ENCODE measurements at places on chromosomes 3 and 15. TPM values are rescaled to one million over a fixed set of nuclear protein-coding genes. Genes with fewer than 3 reads are reported as not detected.

DNA sequence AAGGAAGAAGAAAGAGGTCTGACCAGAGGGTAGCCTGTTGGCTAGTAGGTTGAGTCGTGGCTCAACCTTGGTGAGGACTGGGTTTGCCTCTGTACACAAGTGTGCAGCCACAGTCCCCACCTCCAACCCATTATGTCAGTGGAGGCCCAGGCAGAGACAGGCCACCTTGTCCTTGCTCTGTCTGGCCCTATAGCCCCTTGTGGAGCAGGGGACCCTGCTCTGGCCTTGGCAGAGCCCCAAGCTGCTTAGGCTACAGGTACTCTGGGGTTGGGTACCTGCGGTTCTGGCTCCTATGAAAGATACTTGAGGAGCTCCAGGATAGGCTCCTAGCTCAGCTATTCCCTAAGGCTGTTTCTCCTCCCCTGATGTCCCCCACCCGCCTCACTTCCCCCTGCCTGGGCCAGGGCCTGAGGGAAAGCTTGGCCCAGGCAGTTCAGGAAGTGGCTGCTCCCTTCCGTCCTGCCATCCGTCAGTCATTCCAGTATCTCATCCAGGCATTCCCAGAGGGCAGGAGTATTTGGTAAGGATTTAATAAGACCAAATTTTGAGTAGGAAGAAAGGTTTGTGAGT is 44.0 kb downstream of the FGD5 start:
- no peaks in the 10 kb centered on the region for H3K36me3 ChIP-seq
- DNase-seq = no peak
- no peak overlapping the region for H3K4me3 ChIP-seq
- no peaks in the 10 kb centered on the region for H3K4me1 ChIP-seq
- H3K27me3 ChIP-seq = peaks cover 1% of the 10 kb centered on the region

- H3K36me3 ChIP-seq = no peaks in the 10 kb centered on the region
- no peak overlapping the region for H3K27ac ChIP-seq
- peaks cover 1% of the 10 kb centered on the region for H3K4me1 ChIP-seq
- H3K4me3 ChIP-seq = no peak overlapping the region
- DNase-seq = no peak
Observed at GRCh38 chr15:100712226-100712625, 109.8 kb downstream of the ASB7 start.

DNA sequence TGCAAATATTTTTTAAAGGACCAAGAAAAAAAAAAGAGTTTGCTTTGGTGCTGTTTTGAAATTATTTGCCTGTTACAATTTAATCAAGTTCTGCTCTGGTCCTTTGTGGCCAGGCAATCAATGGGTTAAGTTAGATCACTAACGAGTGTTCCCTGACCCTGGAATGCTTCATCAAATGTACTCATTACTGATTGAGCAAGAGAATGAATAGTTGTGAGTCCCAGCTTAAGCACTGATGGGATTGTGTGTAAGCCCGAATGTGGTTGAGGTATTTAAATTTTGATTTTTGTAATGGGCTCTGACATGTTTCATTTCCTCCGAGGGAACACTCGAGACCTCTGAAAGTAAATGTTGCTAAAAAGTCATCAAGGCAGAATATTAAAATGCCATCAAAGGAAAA is 699.1 kb downstream of the MCTP2 start:
- no peaks in the 10 kb centered on the region for H3K36me3 ChIP-seq
- H3K27ac ChIP-seq = no peak overlapping the region
- no peaks in the 10 kb centered on the region for H3K27me3 ChIP-seq
- H3K4me3 ChIP-seq = no peak overlapping the region

DNA sequence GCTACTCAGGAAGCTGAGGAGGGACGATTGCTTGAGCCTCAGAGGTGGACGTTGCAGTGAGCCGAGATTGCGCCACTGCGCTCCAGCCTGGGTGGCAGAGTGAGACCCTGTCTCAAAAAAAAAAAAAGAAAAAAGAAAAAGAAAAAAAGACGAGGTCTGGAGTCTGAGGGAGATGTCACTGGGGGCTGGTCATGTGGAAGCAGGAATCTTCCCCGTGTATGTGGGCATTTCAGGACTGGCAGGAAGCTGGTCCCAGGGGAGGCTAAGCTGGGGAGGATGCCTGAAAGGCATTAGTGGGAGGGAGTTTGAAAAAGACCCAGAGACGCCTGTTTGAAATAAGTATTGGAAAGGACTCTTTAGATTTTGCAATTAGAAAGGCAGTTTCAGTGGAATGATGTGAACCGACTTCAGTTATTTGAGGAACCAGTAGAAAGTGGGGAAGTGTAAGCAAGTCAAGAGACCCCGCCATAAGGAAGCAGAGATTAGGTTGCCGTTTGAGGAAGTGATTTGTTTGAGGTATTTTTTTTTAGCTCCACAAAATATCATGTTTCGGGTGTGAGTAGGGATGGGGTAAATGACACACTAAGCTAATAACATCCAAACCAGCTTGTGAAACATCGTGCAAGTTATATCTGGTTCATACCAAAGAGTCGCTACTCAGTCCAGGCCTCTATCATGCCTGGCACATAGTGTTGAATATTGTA is 55.5 kb downstream of the ST6GAL1 start:
- no peak for DNase-seq
- H3K36me3 ChIP-seq = peaks cover 69% of the 10 kb centered on the region
- peak overlapping the region; percentile 28 for H3K27ac ChIP-seq
- H3K4me3 ChIP-seq = no peak overlapping the region
- no peaks in the 10 kb centered on the region for H3K27me3 ChIP-seq
- peaks cover 25% of the 10 kb centered on the region for H3K4me1 ChIP-seq

- peak overlapping the region; percentile 36 for H3K27ac ChIP-seq
- H3K4me1 ChIP-seq = peaks cover 35% of the 10 kb centered on the region
- H3K4me3 ChIP-seq = peak overlapping the region; percentile 94
Observed at GRCh38 chr3:126472277-126473006, 3.2 kb downstream of the ZXDC start.

GOLGA8S gene
- total RNA-seq = 0.16 TPM

CKMT1B gene
- total RNA-seq = 0.32 TPM

ADAMTS7 gene
- 7.2 TPM for total RNA-seq

DNA sequence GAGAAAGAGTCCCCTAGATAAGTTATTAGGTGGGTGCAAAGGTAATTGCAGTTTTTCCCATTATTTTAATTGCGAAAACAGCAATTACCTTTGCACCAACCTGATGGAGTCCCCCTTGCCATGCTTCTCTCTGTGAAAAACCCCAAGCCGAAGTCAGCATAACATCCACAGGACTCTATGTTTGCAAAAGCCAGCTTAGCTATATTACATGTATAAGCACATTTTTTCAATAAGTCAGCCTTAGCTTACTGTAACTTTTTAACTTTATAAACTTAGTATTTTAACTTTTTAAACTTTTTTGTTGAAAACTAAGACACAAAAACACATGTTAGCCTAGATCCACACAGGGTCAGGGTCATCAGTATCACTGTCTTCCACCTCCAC is 21.4 kb upstream of the MUC20 start:
- peak overlapping the region; percentile 38 for H3K27ac ChIP-seq
- peaks cover 49% of the 10 kb centered on the region for H3K36me3 ChIP-seq
- peaks cover 8% of the 10 kb centered on the region for H3K4me1 ChIP-seq
- no peak for DNase-seq
